Epithelial cell of prostate (primary cell): ENCODE measurements at places on chromosomes 7 and 10.

GRCh38 chr7:149415391-149416071 is 45.3 kb downstream of the ZNF777 start:
- no peak for DNase-seq

GRCh38 chr10:2914741-2915140 is 152.6 kb upstream of the PFKP start:
- DNase-seq = no peak

DNA sequence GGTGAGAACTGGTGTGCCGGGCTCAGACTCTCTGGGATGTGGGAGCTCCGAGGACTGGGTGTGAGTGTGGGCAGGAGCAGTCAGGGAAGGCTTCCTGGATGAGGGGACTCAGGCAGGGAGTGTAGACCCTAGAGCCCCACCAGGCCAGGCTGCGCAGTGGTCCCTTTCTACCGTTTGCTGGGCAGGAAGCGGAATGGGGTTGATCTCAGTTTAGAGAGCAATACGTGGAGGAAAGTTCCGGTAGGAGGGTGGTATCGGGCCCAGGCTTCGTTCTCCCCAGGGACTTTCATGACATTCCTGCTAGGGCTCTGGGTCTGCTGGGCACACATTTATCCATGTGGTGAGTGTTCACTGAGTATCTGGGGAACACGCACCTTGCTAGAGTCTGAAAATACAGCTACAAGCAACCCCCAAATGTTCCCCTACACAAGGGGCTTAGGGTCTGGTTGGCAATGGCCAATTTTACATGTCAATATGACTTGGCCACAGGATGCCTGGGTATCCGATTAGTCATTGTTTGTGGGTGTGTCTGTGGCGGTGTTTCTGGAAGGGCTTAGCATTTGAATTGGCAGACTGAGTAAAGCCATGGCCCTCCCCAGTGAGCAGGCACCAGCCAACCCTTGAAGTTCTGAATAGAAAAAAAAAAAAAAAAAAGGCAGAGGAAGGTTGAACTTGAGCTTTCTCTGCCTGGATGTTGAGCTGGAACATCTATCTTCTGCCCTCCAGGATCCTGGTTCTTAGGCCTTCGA is 20.8 kb downstream of the GHRHR start:
- DNase-seq = peak; percentile 46

DNA sequence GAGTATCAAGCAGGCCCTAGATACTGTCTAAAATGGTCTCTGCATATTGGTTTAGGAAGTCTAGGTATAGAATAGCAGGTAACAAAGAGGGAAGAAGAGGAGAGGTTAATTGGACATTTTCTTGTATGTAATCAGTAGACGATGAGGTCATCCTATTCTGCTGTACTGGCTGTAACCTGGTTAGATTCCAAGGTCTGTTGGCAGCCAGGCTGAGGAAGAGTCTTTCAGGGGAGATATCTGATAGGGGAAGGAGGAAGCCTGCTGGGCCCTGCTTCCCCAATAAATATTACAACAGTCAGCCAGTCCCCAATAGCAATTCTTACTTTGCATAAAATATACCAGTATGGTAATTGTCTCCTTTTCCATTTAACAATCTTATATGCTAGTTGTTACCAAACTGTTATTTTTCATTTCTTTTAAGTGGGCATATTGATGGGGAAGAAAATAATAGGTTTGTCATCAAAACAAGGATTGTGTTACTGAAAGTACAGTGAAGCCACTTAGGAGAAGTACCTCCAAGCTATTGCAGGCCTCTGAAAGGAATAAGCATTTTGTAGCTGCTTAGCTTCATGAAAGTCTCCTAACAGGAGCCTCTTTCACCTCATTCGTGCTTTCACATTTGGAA is 186.4 kb downstream of the LRRC4 start:
- DNase-seq = no peak

GRCh38 chr10:109912335-109913281 is 10.7 kb downstream of the XPNPEP1 start:
- DNase-seq = peak; percentile 70

DNA sequence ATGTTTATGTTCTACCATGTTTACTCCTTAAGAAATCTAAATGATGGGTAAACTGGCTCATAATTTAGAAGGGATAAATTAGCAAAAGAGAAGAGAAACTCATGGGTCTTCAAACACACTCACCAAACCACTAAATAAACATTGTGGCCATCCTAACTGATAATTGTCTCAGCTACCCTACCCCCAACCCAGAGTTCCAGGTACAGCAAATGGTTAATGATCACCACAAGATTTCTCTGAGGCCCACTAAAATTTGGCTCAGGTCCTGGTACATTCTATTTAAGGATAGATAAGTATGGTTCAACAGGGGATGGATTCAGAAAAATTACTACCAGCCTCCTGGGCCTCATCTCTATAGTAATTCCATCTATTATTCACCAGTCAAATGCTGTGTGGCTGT is 21.4 kb downstream of the SLC25A13 start:
- no peak for DNase-seq

- DNase-seq = no peak
Observed at GRCh38 chr7:2017481-2017891, 215.3 kb downstream of the MAD1L1 start.

GRCh38 chr7:87483131-87483530 is 7.7 kb upstream of the ABCB4 start:
- DNase-seq = no peak

DNA sequence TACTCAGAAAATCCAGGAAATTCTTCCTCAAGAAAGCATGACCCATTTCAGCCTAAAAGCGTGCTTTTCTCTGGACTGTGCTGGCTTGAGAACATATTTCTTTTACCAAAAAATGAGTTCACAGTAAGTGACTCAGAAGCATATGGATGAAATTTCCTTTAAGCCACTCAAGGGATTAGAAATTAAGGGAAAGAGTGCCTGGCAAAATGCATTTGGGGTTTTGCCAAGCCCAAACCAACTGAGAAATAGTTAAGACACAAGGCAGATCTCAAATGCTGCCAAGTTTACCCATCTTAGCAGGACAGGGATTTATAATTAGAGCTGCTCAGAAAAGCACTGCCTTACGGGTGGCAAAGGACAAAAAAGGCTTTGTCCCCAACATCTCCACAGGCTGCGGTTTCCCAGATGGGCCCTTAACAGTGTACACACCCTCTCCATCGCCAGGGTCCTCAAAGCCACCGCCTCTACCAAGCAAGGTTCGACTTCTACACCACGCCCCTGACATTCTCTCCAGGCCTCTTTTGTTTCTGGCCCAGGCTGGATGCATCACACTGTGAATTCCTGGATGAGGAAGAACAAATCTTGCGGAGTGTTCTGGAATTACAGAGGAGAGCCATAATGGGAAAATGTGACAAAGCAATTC is 30.1 kb upstream of the CDHR3 start:
- DNase-seq = no peak

DNA sequence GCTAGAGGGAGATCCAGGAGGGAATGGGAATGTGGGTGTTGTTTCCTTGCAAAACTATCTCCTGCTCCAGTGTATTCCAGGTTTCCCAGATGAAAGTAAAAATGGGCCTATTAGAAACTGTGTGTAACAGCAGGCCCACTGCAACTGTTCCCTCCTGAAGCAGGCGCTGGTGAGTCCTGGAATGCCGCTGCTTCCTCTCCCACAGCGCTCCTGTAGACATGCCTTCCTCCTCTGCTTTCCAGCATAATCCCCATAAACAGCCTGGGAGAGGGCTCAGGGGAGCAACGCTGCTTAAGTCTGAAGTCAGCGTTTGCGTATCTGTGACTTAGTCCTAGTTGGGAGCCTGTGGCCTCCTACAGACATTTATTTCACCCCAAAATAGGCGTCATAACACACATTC is 551.0 kb upstream of the FOXK1 start:
- DNase-seq = no peak

GRCh38 chr7:28800150-28800549 is 158.0 kb downstream of the TRIL start:
- DNase-seq = no peak

DNA sequence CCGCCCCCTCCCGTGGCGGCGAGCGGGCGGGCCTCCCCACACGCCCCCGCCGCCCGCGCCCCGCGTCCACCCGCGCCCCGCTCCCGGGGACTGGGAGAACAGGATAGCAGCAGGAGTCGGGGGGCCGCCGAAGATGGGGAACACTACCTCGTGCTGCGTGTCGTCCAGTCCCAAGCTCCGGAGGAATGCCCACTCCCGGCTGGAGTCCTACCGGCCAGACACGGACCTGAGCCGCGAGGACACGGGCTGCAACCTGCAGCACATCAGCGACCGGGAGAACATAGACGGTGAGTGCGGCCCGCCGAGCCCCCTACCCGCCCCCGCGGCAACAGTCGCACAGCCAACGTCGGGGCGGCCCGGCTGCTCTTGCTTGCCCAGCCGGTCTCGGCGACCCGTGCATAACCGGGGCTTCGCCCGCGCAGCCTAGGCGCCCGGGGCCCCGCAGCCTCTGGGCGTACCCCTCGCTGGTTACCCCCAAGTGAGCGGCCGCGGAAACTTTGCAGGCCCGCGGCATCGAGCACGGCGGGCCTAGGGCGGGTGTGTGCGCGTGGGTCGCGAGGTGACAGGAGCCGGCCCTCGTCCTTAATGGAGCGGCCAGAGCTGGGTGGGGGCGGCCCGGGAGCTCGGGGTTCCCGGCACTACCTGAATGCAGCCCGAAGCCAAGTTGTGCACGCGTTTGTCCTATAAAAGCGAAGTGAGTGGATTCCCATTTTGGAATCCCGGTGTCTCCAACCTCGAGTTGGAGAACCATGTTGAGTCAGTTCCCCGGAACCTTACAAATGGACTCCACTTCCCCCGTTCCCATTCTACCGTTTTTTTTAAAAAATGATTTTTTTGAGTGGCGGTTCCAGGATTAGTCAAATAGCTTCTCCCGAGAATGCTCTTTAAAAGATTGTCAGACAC is 863 bp downstream of the CCNY start:
- no peak for DNase-seq

DNA sequence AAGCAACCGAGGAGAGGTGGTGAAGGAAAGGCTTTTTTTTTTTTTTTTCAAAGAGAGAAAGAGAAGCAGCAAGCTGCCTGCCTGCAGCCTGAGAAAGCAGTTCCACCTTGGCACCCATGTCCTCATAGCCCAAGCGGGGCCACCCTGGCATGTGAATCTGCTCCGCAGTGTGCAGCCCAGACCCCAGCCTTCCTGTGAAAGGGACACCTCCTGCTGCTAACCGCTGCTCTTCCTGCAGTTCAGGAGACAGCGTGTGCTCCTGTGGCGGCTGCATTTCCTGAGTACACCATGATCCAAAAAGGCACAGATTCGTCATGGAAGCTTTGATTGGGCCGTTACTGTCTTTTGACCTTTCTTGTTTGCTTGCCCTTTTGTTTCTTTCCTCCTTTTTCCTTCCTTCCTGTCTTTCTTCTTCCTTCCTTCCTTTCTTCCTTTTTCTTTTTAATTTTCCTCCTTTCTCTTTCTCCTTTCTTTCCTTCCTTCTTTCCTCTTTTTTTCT is 38.1 kb downstream of the IKZF1 start:
- no peak for DNase-seq

DNA sequence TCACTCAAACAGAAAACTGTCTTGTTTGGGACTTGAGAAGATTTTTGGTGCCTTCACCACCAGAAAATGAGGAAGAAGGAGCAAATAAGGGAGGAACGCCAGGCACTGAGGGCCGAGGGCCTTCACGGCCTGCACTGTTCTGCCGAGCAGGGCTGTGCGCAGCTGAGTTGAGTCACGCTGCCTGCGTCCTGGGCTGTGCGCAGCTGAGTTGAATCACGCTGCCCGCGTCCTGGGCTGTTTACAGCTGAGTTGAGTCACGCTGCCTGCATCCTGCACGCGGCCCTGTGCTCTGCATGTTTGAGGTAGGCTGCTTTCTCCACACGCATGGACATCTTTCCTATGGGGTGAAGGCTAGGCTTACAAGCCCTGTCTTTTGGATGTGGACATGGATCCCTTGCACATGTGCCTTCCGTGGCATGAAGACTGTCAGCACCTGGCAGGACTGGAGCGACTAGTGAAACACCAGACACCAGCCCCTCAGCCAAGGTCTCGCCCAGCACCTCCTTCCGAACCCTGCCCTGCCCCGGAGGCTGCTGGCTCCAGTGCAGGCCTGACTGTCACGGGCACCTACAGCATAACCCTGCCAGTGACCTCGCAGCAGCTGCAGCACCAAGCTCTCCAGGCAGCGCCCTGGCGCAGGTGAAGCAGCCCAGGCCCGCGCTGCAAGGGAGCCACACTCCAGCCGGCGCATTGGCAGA is 96.7 kb downstream of the HTR5A start:
- no peak for DNase-seq

DNA sequence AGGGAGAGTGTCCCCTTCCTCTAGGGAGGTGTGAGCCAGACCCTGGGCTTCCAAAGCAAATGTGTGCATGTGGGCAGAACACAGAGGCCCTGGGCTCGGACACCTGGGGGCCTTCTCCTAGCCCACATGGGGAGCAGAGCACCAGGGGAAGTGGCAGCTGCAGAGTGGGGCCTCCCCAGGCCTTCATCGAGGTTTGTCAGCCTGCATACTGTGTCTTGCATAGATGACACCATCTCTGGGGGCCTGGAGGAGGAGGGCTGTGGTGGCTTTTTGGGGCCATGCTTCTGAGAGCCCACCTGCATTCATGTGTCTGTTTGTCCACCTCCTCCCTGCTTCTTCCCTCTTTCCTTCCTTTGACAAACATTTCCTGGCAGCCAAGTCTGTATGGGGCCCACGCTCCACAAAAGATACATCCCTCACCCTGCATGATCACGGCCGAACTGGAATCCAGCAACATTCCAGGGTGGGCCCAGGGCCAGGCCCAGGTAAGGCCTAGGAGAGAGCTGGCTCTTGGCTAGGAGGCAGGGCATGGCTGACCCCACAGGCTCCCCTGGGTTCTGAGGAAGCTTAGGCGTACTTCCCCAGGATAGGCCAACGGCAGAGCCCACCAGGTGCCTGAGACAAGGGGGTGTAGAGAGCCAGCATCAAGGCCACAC is 79.2 kb downstream of the ZMIZ1 start:
- DNase-seq = no peak

DNA sequence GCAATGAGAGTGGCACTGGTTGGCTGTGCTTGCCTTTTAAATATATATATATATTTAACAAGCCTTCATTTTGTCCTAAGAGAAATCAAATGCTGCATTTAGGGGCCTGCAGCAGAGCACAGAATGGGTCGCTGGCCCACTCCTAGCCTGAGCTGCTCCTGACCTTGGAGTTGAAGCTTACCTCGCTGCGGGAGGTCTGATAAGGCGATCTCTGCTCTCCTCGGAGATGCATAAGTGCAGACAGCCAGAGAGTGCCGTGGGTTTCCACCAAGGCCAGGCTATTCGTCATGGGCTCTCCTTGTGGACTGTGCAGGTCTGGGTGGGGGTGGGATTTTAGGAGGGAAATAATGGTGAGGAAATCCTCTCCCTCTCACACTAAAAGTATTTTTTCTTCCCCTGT is 99.5 kb upstream of the IKZF1 start:
- no peak for DNase-seq

GRCh38 chr7:127828843-127829500 is 177.0 kb downstream of the SND1 start:
- DNase-seq = no peak

GRCh38 chr7:91090684-91091083 is 173.5 kb upstream of the FZD1 start:
- DNase-seq = no peak

- DNase-seq = no peak
Observed at GRCh38 chr10:74039561-74040145, 41.7 kb downstream of the VCL start.

GRCh38 chr7:32298408-32299132 is 191.6 kb downstream of the LSM5 start:
- no peak for DNase-seq

- DNase-seq = no peak
Observed at GRCh38 chr10:75083972-75084833, 27.3 kb upstream of the SAMD8 start.
